T-helper 17 cell (primary cell): ENCODE measurements at places on chromosomes 2 and 18. TPM values are rescaled to one million over a fixed set of nuclear protein-coding genes. Genes with fewer than 3 reads are reported as not detected.

- no peaks in the 10 kb centered on the region for H3K27me3 ChIP-seq
- peak overlapping the region; percentile 30 for H3K27ac ChIP-seq
- H3K4me3 ChIP-seq, result no peak overlapping the region
- DNase-seq, result no peak
These were observed 31.3 kb downstream of the EXOC6B start for GRCh38 chr2:72794572-72794971.

DNA sequence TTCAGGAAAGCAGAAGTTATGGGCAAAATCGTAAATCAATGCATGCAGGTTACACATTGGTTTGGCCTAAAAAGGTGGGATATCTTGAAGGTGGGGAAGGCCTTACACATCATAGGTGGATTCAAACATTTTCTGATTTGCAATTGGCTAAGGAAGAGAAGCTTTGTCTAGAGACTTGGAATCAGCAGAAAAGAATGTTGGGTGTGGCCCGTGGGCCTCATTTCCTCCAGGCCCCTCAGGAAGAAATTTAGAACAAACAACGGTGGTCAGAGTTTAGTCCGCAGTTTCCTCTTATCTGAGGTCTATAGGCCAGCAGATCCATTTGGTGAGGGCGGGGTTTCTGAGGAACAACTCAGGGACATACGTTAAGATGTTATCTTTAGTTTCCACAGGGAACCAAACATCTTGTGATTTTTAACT lies 50.9 kb upstream of the AFF3 start:
- no peak overlapping the region for H3K4me3 ChIP-seq
- H3K27ac ChIP-seq, result no peak overlapping the region
- no peak for DNase-seq
- no peaks in the 10 kb centered on the region for H3K36me3 ChIP-seq
- H3K4me1 ChIP-seq, result no peaks in the 10 kb centered on the region

DNA sequence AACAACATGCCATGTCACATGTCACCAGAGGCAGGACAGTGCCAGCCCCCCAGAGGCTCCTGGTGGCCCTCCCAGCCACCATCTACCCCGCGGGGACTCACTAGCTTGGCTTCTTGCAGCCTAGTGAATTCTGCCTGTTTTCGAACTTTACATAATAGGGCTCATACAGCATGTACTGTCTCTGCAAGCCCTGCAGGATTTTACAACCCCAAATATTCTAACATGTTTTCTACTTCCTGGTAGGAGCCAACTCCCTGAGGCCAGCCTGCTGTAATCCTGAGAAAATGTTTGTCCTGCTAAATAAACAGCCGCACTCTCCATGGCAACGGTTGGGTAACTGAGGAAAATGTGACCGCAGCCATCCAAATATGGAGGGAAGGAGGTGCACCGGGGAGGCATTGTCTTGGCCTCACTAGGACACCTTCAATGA lies 2.7 kb downstream of the PER2 start:
- H3K4me3 ChIP-seq, result no peak overlapping the region
- H3K27me3 ChIP-seq, result no peaks in the 10 kb centered on the region
- no peak overlapping the region for H3K27ac ChIP-seq
- no peak for DNase-seq
- peaks cover 2% of the 10 kb centered on the region for H3K36me3 ChIP-seq
- H3K4me1 ChIP-seq, result peaks cover 40% of the 10 kb centered on the region

GRCh38 chr18:37535968-37536367 lies 29.6 kb downstream of the CELF4 start:
- peaks cover 71% of the 10 kb centered on the region for H3K27me3 ChIP-seq
- H3K36me3 ChIP-seq, result peaks cover 4% of the 10 kb centered on the region
- H3K27ac ChIP-seq, result no peak overlapping the region

GRCh38 chr2:37323781-37324535 lies 675 bp downstream of the PRKD3 start:
- no peak for DNase-seq
- peak overlapping the region; percentile 95 for H3K4me3 ChIP-seq
- peaks cover 14% of the 10 kb centered on the region for H3K27me3 ChIP-seq
- peaks cover 19% of the 10 kb centered on the region for H3K4me1 ChIP-seq
- H3K36me3 ChIP-seq, result peaks cover 2% of the 10 kb centered on the region
- peak overlapping the region; percentile 91 for H3K27ac ChIP-seq

DNA sequence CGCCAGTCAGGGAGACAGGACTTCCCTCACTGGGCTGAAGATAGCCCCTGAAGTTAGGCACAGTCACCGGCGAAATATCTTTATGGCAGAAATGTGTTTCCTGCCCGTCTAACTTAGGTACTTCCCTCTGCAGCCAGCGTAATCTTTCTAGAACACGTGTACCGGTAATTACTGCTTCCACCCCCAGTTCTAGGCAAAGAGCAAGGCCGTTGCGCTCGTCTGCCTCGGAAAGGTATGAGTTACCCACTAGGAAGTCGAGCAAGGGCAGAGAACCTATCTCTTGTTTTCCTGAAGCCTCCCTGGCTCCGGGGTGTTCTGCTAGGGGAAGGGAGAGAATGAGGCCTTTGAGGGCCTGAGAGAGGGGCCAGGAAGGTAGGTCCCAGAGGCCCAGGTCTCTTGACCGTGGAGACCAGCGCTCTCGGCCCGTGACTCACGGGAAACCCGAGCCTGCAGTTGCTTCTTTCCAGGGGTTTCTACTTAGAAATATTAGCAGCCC lies 70.0 kb downstream of the TWSG1 start:
- DNase-seq, result no peak
- H3K4me3 ChIP-seq, result peak overlapping the region; percentile 72
- peaks cover 4% of the 10 kb centered on the region for H3K4me1 ChIP-seq
- no peaks in the 10 kb centered on the region for H3K36me3 ChIP-seq

GRCh38 chr2:231110551-231110950 lies 14.3 kb downstream of the HTR2B start:
- H3K36me3 ChIP-seq, result peaks cover 13% of the 10 kb centered on the region
- no peak for DNase-seq
- no peak overlapping the region for H3K27ac ChIP-seq

- no peaks in the 10 kb centered on the region for H3K4me1 ChIP-seq
- peaks cover 2% of the 10 kb centered on the region for H3K36me3 ChIP-seq
These were observed 61.3 kb downstream of the PTRHD1 start for GRCh38 chr2:24731923-24732322.

- H3K27me3 ChIP-seq, result no peaks in the 10 kb centered on the region
- H3K4me1 ChIP-seq, result no peaks in the 10 kb centered on the region
- no peak for DNase-seq
- no peaks in the 10 kb centered on the region for H3K36me3 ChIP-seq
- H3K27ac ChIP-seq, result no peak overlapping the region
- no peak overlapping the region for H3K4me3 ChIP-seq
These were observed 129.9 kb upstream of the CHST9 start for GRCh38 chr18:27314996-27315395.

- H3K27ac ChIP-seq, result no peak overlapping the region
- H3K27me3 ChIP-seq, result no peaks in the 10 kb centered on the region
- H3K36me3 ChIP-seq, result no peaks in the 10 kb centered on the region
- no peaks in the 10 kb centered on the region for H3K4me1 ChIP-seq
These were observed 29.9 kb upstream of the PDE1A start for GRCh38 chr2:182456784-182457183.

The ATRAID gene
- 59.7 TPM for total RNA-seq

The TEX44 gene
- not detected for total RNA-seq

The OSBPL1A gene
- 7.1 TPM for total RNA-seq

The MC4R gene
- total RNA-seq, result not detected

The LONRF2 gene
- 0.12 TPM for total RNA-seq

The UXS1 gene
- 96.4 TPM for total RNA-seq

The LHCGR gene
- total RNA-seq, result not detected

The NCKAP1 gene
- total RNA-seq, result 13.9 TPM

The CREG2 gene
- 0.39 TPM for total RNA-seq

The MFSD2B gene
- 0.27 TPM for total RNA-seq

The FAM110C gene
- 0.22 TPM for total RNA-seq

The KLF7 gene
- total RNA-seq, result 38.1 TPM

The TMEM37 gene
- not detected for total RNA-seq

The NOL4 gene
- not detected for total RNA-seq
